Heart left ventricle (tissue), 16 donors: ENCODE measurements at places on chromosomes 1 and 21. TPM values are rescaled to one million over a fixed set of nuclear protein-coding genes. Genes with fewer than 3 reads are reported as not detected.

GRCh38 chr1:240803151-240803550 is 191.2 kb upstream of the GREM2 start:
- H3K4me3 ChIP-seq, result no peak overlapping the region
- no peak overlapping the region for H3K27ac ChIP-seq
- no peaks in the 10 kb centered on the region for H3K4me1 ChIP-seq
- DNase-seq, result no peak

DNA sequence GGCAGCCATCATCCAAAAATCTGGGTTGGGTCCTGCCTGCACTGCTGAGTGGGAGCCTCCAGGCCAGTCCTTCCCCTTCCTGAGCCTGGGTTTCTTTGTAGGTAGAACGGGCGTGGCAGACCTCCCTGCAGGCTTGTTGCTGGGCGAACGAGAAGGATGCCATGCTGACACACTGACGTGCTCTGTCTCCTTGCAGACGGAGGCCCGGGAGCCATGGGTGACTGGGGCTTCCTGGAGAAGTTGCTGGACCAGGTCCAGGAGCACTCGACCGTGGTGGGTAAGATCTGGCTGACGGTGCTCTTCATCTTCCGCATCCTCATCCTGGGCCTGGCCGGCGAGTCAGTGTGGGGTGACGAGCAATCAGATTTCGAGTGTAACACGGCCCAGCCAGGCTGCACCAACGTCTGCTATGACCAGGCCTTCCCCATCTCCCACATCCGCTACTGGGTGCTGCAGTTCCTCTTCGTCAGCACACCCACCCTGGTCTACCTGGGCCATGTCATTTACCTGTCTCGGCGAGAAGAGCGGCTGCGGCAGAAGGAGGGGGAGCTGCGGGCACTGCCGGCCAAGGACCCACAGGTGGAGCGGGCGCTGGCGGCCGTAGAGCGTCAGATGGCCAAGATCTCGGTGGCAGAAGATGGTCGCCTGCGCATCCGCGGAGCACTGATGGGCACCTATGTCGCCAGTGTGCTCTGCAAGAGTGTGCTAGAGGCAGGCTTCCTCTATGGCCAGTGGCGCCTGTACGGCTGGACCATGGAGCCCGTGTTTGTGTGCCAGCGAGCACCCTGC is 1.4 kb downstream of the GJA4 start:
- no peaks in the 10 kb centered on the region for H3K27me3 ChIP-seq
- peaks cover 15% of the 10 kb centered on the region for H3K36me3 ChIP-seq
- no peaks in the 10 kb centered on the region for H3K4me1 ChIP-seq
- peak overlapping the region; percentile 57 for H3K4me3 ChIP-seq
- DNase-seq, result no peak

DNA sequence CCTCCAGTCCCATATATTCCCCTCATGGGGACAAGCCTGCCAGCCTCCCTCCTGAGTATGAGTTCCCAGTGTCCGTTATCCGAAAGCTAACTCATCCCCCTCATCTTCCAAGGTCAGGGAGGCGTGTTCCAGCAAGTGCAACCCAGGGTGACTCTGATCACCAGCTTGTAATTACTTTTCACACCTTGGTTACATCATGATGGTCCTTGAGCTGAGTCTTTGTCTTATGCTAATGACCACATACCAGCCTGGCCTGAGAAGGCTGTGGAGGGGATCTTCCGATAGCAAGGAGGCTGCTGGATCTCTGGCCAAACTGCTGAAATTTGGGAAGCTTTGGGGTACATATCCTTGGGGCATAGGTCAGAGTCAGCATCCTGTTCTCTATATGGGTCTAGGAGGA is 99.6 kb downstream of the DDX20 start:
- H3K4me3 ChIP-seq, result no peak overlapping the region
- no peak overlapping the region for H3K27ac ChIP-seq
- H3K4me1 ChIP-seq, result peaks cover 19% of the 10 kb centered on the region
- no peaks in the 10 kb centered on the region for H3K36me3 ChIP-seq

DNA sequence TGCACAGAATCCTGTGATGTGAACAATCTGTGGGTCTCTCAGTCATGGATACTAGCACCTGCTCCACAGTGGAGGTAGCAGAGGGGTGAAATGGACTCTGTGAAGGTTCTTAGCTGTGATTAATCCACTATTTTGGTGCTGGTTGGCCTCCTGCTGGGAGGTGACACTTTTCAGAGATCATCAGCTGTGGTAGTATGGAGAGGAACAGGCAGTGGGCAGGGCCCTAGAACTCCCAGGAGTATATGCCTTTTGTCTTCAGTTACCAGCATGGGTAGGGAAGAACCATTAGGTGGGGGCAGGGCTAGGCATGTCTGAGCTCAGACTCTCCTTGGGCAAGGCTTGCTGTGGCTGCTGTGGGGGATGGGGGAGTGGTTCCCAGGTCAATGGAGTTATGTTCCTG is 54.0 kb upstream of the KCNJ15 start:
- no peak overlapping the region for H3K4me3 ChIP-seq
- DNase-seq, result no peak
- no peaks in the 10 kb centered on the region for H3K27me3 ChIP-seq
- no peaks in the 10 kb centered on the region for H3K4me1 ChIP-seq
- no peaks in the 10 kb centered on the region for H3K36me3 ChIP-seq
- H3K27ac ChIP-seq, result no peak overlapping the region

DNA sequence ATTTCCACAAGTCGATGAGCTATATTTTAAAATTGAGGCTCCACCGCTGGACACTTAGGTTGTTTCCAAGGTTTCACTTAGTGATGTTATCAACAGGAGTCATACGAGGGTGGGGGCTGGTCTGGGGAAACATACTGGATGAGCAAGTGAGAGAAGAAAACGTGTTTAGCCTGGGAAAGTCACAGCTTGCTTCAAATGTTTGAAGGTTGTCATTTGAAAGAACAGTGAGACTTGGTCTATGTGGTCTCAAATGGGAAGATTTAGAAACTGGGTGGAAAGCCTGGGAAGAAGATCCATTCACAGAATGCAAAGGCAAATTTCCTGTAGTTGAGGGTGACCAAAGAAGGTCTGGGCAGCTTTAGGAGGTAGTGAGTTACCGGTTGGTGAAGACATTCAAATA is 9.9 kb upstream of the DYRK1A start:
- H3K27ac ChIP-seq, result no peak overlapping the region
- H3K27me3 ChIP-seq, result no peaks in the 10 kb centered on the region
- no peak for DNase-seq
- no peak overlapping the region for H3K4me3 ChIP-seq

GRCh38 chr1:54360165-54361005 is 45.8 kb downstream of the SSBP3 start:
- no peaks in the 10 kb centered on the region for H3K36me3 ChIP-seq
- H3K27ac ChIP-seq, result peak overlapping the region; percentile 73
- peaks cover 38% of the 10 kb centered on the region for H3K4me1 ChIP-seq
- no peaks in the 10 kb centered on the region for H3K27me3 ChIP-seq

The LAPTM5 gene
- total RNA-seq, result 79.8 TPM

The VSIG8 gene
- not detected for total RNA-seq

The RNU1-1 gene
- 1,097 TPM for total RNA-seq

The THEM5 gene
- not detected for total RNA-seq

The FCRL2 gene
- total RNA-seq, result not detected

The DNM3 gene
- total RNA-seq, result 1.1 TPM

The MYOG gene
- not detected for total RNA-seq

The RHBG gene
- not detected for total RNA-seq

The USP33 gene
- 29.5 TPM for total RNA-seq
